ENCODE measurements at places on chromosomes 16 and 17.

- no peak for DNase-seq
Observed at GRCh38 chr16:23952128-23952970, 116.6 kb downstream of the PRKCB start.

DNA sequence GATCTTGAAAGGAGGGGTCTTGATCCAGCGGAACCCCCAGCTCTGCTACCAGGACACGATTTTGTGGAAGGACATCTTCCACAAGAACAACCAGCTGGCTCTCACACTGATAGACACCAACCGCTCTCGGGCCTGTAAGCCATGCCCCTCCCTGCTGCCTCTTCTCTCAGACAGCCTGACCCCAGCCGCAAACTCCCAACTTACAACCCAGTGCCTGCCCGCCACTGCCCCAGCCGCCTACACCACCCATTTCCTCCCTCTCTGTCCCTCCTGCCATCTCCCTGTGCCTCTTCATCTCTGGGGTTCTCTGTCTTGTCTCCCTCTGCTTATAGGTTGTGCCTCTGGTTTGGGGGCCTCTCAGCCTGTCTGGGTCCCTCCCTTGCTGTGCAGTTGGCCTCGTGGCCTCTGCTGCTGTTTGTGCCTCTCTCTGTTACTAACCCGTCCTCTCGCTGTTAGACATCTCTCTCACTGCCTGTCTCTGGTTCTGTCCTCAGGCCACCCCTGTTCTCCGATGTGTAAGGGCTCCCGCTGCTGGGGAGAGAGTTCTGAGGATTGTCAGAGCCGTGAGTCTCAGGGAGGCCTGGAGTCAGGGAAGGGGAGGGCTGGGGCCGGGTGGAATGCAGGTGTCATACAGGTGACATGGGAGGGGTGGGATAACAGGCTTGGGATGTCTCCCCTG, 9.6 kb downstream of the ERBB2 start:
- DNase-seq: no peak

DNA sequence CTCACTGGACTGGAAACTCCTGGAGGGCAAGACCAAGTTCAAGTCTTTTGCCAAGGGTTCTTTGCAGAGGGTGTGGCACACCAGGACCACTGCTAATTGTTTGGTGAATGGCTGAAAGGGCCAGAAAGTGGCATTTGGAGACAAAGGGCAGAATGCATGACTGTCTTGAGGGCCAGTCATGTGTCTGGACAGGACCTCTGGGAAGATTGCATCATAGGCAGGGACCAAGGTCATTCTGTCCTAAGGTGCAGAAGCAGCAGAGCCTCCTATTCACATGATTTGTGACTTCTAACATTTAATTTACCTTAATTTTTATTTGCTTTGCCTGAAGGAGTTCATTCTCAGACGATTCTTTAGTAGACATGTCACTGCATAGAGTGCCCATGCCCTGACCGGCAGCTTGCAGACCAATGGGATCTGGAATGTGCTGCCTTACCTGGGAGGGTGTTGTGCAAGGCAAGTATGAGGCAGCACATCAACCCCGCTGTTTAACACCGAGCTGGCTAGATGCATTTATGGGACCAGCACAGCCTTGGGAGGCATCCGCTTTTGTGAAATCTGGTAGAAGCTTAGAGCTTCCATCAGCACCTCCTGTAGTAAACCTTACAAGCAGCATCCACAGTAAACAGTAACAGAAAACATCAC, 62.3 kb upstream of the MAF start:
- DNase-seq: no peak

GRCh38 chr17:17816240-17816814, 20.5 kb downstream of the SREBF1 start:
- DNase-seq: no peak

DNA sequence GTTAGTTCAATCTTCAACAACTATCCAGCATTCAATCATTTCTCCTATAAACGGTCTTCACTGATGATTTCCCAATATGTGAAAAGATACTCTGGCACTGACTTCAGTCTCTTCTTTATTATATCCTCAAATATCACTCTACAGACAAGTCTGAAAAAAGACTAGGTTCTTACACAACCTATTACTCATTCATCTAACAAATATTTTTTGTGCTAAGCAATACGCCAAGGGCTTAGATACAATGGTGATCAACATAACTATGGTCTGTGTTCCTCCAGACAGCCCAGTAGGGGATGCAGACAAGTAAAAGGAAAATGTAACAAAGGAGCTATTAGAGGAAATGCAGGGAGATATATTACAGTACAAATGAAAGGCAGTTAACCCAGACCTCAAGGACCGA, 63.9 kb downstream of the MYO1D start:
- DNase-seq: no peak

- no peak for DNase-seq
Observed at GRCh38 chr16:56279914-56280313, 88.6 kb downstream of the GNAO1 start.

- DNase-seq: no peak
Observed at GRCh38 chr17:66525338-66525737, 222.9 kb downstream of the PRKCA start.

DNA sequence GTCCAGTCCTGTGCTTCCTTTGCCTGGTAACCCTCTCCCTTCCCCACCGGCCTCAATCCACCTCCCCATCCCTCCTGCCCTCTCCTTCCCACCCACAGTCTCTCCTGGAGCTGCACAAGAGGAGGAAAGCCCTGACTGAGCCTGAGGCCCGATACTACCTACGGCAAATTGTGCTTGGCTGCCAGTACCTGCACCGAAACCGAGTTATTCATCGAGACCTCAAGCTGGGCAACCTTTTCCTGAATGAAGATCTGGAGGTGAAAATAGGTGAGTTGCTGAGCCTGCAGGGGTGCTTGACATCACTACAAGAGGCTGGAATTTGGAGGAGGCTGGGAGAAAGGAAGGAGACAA, 1.3 kb downstream of the PLK1 start:
- no peak for DNase-seq

DNA sequence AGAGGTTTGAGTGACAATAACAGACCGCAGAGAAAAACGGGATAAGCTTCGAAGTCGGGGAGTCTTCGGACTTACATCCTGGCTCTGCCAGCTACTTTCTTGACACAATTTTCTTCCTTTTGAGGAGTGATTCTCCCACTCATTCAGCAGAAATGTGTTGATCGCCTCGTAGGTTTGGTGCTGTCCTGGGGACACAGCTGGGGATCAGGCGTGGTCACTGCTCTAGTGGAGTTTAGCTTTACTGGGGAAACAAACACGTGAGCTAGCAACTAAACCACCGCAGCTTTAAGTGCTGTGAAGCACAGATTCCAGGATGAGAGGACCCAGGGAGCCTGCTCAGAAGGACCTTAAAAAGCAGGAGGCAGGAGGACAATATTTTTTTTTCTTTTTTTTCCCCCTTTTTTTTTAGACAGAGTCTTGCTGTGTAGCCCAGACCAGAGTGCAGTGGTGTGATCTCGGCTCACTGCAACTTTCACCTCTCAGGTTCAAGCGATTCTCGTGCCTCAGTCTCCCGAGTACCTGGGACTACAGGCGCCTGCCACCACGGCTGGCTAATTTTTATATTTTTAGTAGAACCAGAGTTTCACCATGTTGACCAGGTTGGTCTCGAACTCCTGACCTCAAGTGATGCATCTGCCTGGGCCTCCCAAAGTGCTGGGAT, 858 bp downstream of the NUBP1 start:
- DNase-seq: no peak

- no peak for DNase-seq
Observed at GRCh38 chr17:68698746-68699145, 97.6 kb upstream of the FAM20A start.

GRCh38 chr17:16313139-16314090, 39.9 kb downstream of the CENPV start:
- no peak for DNase-seq

GRCh38 chr17:17176341-17176740, 29.8 kb downstream of the PLD6 start:
- DNase-seq: no peak

- DNase-seq: no peak
Observed at GRCh38 chr16:30663820-30664219, 5.6 kb downstream of the FBRS start.

- no peak for DNase-seq
Observed at GRCh38 chr17:52604105-52604504, 445.6 kb upstream of the CA10 start.

GRCh38 chr16:25219070-25219737, 2.5 kb downstream of the AQP8 start:
- no peak for DNase-seq

- peak; percentile 30 for DNase-seq
Observed at GRCh38 chr17:50631908-50632571, 2.6 kb upstream of the ABCC3 start.
